Activated naive CD4-positive, alpha-beta T cell treated with anti-CD3 and anti-CD28 coated beads for 36 hours (primary cell): ENCODE measurements at places on chromosomes 6 and 20. TPM values are rescaled to one million over a fixed set of nuclear protein-coding genes. Genes with fewer than 3 reads are reported as not detected.

GRCh38 chr20:21713470-21713869 lies 8.0 kb downstream of the PAX1 start:
- peaks cover 4% of the 10 kb centered on the region for H3K4me1 ChIP-seq
- H3K27me3 ChIP-seq: peaks cover 69% of the 10 kb centered on the region
- H3K36me3 ChIP-seq: no peaks in the 10 kb centered on the region
- DNase-seq: no peak
- H3K27ac ChIP-seq: no peak overlapping the region

DNA sequence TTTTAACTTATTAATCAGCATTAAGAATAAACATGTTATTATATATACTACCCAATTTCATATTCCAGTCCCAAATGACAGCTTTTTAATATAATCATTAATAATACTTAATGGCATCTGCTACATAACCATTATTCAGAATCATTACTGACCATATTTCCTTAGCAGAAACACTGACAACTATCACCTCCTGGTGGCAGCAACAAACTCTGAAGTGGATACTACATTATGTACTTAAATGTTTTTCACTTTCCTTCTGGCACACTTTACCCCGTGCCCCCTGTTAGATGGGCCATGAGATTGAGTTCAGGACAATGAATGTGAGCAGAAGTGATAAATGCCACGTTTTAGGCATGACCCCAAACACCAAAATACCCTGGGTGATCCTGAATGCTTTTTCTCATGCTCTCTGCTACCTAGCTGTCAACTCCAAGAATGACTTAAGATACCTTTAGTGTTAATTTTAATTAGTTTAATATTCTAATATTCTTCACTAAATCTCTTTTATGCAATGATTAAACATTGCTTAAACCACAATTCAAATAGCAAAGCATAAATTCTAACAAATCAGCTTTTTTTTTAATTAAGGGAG lies 77.1 kb downstream of the LMBRD1 start:
- peaks cover 35% of the 10 kb centered on the region for H3K36me3 ChIP-seq
- no peak overlapping the region for H3K4me3 ChIP-seq
- no peaks in the 10 kb centered on the region for H3K27me3 ChIP-seq

DNA sequence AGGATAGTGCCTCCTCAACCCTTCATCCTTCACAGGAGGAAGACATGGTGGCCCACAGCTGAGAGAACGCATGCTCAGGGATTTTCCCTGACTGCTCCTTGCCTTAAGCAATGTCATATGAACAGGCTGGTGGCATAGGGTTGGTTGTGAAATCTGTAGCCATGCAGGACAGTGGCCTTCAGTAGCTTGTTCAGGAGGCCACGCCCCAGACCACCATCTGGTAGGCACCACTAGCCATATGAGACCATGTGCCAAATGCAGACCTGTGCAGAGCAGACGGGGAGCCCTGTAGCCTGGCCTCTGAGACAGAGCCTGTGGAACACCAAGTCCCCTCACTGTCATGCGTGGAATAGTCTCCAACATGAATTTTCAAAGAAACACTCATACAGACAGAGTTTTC lies 76.5 kb downstream of the ADTRP start:
- peaks cover 36% of the 10 kb centered on the region for H3K4me1 ChIP-seq
- H3K36me3 ChIP-seq: no peaks in the 10 kb centered on the region
- no peak for DNase-seq
- H3K4me3 ChIP-seq: no peak overlapping the region

DNA sequence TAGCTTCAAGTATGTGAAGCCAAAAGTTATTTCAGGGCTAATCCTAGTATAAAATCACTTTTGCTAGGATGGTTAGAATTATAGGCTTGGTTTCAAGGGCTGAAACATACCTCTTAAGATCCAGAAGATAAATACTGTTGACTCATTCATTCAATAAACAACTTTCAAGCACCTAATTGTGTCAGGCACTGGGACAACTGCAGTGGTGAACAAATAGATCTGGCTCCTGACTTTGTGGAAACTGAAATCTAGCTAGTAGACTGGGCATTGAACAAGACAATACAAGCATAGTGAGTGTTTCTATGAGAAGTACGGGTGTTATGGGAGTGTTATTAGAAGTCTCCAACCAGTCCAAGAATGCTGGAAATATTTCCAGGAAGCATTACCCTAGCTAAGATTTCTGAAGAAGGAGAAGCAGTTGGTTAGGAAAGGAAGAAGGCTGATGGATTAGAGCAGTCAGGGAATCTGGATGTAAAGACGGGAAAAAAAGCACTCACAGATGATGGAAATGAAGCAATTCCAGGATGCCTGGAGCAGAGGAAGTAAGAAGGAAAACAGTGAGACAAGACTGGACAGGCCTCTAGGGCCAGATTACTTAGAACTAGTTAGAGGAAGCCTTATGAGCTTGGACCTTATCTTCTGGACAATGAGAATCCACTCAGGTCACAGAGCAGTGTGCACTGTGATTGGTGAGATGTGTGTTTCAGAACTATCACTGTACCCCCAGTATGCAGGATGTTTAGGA lies 132.6 kb upstream of the RAB32 start:
- H3K36me3 ChIP-seq: no peaks in the 10 kb centered on the region
- H3K4me3 ChIP-seq: no peak overlapping the region
- no peak for DNase-seq
- H3K27ac ChIP-seq: no peak overlapping the region

DNA sequence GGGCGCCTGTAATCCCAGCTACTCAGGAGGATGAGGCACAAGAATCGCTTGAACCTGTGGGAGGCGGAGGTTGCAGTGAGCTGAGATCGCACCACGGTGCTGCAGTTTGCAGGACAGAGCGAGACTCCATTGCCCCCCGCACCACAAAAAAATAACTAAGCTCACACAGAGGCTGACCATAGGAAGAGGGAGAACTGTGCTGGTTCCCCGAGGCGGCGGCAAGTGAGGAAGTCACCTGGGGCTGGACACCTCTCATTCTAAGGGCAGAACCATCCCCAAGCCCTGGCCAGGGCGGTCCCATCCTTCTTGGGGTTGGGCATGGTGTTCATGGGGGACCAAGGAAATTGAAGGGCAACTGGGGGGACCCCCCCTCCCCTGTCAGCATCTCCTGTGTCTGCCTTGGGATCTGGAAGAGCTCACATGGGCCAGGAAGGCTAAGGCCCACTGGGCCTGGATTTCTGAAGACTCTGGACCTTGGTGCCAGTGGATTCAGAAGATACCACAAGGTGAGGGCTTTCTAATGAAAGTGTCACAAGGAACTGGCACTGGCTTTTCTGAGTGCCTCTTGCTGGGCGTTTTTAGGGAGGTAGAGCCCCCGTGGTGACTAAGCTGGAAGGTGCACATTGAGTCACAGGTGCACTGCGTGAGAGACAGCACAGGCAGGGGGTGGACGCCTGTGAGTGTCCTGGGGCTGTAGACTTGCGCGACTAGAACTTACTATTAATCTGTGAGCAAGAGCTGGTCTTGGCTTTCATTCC lies 11.5 kb downstream of the IRF4 start:
- no peaks in the 10 kb centered on the region for H3K27me3 ChIP-seq
- H3K36me3 ChIP-seq: peaks cover 94% of the 10 kb centered on the region
- peak overlapping the region; percentile 94 for H3K27ac ChIP-seq
- H3K4me1 ChIP-seq: peaks cover 93% of the 10 kb centered on the region

DNA sequence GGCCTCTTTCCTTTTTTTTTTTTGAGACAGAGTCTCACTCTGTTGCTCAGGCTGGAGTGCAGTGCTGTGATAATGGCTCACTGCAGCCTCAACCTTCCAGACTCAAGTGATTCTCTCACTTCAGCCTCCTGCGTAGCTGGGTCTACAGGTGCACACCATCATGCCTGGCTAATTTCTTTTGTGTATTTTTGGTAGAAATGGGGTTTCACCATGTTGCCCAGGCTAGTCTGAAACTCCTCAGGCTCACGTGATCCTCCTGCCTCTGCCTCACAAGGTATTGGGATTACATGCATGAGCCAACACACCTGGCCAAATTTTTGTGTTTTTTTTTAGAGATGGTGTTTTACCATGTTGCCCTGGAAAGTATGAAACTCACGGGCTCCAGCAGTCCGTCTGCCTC lies 29.3 kb downstream of the SRC start:
- no peaks in the 10 kb centered on the region for H3K36me3 ChIP-seq
- no peak overlapping the region for H3K4me3 ChIP-seq
- H3K27me3 ChIP-seq: no peaks in the 10 kb centered on the region
- no peak overlapping the region for H3K27ac ChIP-seq
- peaks cover 5% of the 10 kb centered on the region for H3K4me1 ChIP-seq

- no peaks in the 10 kb centered on the region for H3K27me3 ChIP-seq
- no peak overlapping the region for H3K27ac ChIP-seq
- H3K36me3 ChIP-seq: peaks cover 1% of the 10 kb centered on the region
- no peak for DNase-seq
- H3K4me1 ChIP-seq: peaks cover 3% of the 10 kb centered on the region
These were observed 13.6 kb downstream of the SESN1 start for GRCh38 chr6:109081026-109081425.

GRCh38 chr20:57048027-57048869 lies 218.2 kb downstream of the BMP7 start:
- no peaks in the 10 kb centered on the region for H3K4me1 ChIP-seq
- no peak overlapping the region for H3K27ac ChIP-seq
- H3K27me3 ChIP-seq: peaks cover 5% of the 10 kb centered on the region
- H3K36me3 ChIP-seq: no peaks in the 10 kb centered on the region
- DNase-seq: peak; percentile 23

DNA sequence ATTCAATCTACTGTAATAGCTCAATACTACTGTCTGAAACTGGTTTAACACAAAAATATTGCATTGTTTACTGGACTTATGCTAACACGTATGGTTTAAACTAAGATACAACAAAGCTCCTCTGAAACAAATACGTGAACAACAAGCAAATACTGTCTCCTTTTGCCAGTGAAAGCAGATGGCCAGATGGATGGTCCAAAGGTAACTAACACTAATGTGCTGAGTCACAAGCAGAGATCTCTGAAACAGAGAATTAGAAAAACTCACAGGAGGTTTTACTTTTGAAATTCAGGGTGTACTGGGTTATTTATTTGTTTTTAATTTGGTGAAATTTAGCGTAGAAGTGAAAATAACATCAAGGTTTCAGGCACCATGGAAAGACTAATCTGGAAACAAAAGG lies 124.3 kb upstream of the SOX4 start:
- peaks cover 6% of the 10 kb centered on the region for H3K27me3 ChIP-seq
- H3K36me3 ChIP-seq: no peaks in the 10 kb centered on the region
- H3K4me1 ChIP-seq: no peaks in the 10 kb centered on the region
- DNase-seq: no peak
- no peak overlapping the region for H3K27ac ChIP-seq

GRCh38 chr6:53112871-53113270 lies 35.8 kb downstream of the GCM1 start:
- no peaks in the 10 kb centered on the region for H3K27me3 ChIP-seq
- no peaks in the 10 kb centered on the region for H3K36me3 ChIP-seq
- DNase-seq: no peak
- H3K4me1 ChIP-seq: peaks cover 4% of the 10 kb centered on the region

DNA sequence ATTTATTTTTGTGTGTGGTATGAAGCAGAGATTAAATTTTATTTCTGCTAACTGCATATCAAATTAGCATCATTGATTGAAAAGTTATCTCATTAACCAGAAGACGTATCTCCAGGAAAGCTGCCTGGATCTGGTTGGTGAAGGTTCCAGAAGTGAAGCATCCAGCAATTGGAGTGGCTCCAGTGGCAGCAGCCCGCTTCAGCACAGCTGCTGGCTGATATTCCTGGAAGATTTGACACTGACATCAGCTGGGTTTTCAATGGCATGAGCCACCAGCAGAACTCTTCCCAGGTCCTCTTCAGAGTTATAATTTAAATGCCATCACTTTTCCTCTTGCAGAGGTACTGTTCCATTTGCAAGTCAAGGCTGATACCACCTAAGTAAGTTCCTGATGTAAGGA lies 363.5 kb downstream of the BCKDHB start:
- no peaks in the 10 kb centered on the region for H3K4me1 ChIP-seq
- no peak overlapping the region for H3K4me3 ChIP-seq
- no peaks in the 10 kb centered on the region for H3K36me3 ChIP-seq
- no peak for DNase-seq

- H3K36me3 ChIP-seq: no peaks in the 10 kb centered on the region
- H3K27ac ChIP-seq: no peak overlapping the region
- H3K4me3 ChIP-seq: no peak overlapping the region
- H3K4me1 ChIP-seq: no peaks in the 10 kb centered on the region
- no peaks in the 10 kb centered on the region for H3K27me3 ChIP-seq
These were observed 536.1 kb downstream of the MEI4 start for GRCh38 chr6:78188891-78189290.

- DNase-seq: no peak
- H3K36me3 ChIP-seq: no peaks in the 10 kb centered on the region
- peaks cover 7% of the 10 kb centered on the region for H3K4me1 ChIP-seq
- H3K27ac ChIP-seq: no peak overlapping the region
- H3K4me3 ChIP-seq: no peak overlapping the region
These were observed 56.2 kb upstream of the EPB41L1 start for GRCh38 chr20:36098364-36098763.

DNA sequence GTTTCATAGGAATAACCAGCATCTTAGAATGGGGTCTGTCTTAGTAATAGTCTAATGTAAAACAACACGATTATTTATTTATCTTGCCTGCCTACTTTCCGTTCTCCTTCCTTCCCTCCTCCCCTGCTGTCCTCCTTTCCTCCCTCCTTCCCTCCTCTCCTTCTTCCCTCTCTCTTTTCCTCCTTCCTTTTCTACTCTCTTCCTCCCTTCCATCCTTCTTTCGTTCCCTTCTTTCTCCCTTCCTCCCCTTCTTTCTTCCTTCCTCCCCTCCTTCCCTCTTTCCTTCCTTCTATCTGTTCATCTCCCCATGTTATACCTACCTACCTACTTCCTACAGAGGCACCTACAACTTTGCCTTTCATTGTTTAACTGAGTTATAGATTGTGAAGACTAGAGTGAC lies 940.6 kb downstream of the KIF16B start:
- H3K27me3 ChIP-seq: no peaks in the 10 kb centered on the region
- H3K27ac ChIP-seq: no peak overlapping the region
- no peaks in the 10 kb centered on the region for H3K36me3 ChIP-seq
- DNase-seq: no peak
- H3K4me1 ChIP-seq: no peaks in the 10 kb centered on the region

DNA sequence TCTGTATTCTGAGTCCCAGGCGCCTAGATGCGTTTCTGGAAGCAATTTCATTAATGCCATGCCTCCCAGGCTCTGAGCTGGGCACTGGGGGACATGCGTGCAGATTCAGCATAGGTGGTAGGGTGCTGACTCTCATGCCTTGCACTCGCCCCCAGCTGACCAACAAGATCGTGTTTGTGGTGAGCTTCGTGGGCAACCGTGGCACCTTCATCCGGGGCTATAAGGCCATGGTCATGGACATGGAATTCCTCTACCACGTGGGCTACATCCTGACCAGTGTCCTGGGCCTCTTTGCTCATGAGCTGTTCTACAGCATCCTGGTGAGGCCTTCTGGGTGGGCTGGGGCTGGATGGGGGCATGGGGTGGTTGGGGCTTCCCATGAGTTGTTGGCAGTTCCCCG lies 21.6 kb downstream of the UQCC2 start:
- DNase-seq: no peak
- peaks cover 46% of the 10 kb centered on the region for H3K36me3 ChIP-seq

- peaks cover 7% of the 10 kb centered on the region for H3K27me3 ChIP-seq
- DNase-seq: no peak
These were observed 29.9 kb upstream of the PREP start for GRCh38 chr6:105432797-105433196.

Gene SYCP2
- total RNA-seq: 1.2 TPM

Gene BPIFB1
- not detected for total RNA-seq

Gene UBD
- not detected for total RNA-seq

Gene DEFB124
- total RNA-seq: not detected

Gene HLA-DRB1
- 4.1 TPM for total RNA-seq

Gene HCRTR2
- not detected for total RNA-seq

Gene KHDC1L
- not detected for total RNA-seq

Gene LTB
- 52.3 TPM for total RNA-seq

Gene MOG
- not detected for total RNA-seq

Gene AIF1
- 120 TPM for total RNA-seq

Gene SCRT2
- total RNA-seq: not detected
